Effector memory CD8-positive, alpha-beta T cell (primary cell): ENCODE measurements at places on chromosomes 7 and 10.

DNA sequence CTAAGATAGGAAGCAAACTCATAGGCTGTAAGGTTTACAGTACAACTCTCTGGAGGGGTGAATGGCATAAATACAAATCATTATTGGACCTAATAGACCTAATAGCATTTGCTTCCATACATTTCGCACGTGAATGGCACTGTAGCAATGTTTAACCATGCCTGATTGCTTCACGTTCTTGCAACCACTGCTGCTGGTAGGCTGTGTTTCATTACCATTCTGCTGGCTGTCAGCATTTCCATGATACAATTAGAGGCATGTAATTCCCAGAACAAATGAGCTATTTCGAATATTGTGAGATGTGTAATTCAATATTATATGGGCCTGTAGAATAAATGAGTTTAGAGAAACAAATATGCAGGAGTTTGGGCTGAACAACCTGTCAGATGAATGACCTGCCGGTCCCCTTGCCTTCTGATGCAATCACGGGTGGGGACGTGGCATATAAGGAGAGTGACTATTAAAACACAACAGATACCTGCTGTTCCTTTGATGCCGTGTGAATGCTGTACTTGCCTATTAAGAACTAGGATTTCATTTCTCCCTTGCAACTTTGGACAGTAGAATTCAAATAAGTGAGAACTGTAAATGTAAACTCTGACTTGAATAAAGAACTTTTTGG is 393.4 kb downstream of the ACTR3B start:
- no peak for DNase-seq

DNA sequence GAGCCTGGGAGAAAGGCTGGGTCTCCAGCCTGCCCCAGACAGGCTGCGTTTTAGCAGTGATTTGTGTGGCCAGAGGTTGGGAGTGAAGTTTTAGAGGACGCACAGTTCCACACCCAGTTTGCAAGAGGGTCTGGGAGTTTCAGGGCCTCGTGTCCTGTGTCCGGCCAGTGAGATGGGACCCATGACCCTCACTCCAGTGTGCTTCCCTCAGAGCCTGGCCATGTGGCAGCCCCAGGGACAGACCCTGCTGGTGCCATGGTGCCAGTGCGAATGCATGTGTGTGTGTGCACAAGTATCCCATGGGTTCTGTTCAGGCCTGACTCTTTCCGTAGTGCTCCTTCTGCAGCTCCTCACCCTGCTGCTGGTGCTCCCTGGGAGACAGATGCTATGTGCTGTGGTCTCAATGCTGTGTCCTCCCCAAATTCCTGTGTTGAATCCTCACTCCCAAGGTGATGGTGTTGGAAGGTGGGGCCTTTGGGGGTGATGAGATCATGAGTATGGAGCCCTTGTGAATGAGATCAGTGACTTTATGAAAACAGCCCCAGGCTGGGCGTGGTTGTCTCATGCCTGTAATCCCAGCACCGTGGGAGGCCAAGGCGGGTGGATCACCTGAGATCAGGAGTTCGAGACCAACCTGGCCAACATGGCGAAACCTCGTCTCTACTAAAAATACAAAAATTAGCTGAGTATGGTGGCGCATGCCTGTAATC is 16.5 kb downstream of the ECHDC3 start:
- DNase-seq: no peak

DNA sequence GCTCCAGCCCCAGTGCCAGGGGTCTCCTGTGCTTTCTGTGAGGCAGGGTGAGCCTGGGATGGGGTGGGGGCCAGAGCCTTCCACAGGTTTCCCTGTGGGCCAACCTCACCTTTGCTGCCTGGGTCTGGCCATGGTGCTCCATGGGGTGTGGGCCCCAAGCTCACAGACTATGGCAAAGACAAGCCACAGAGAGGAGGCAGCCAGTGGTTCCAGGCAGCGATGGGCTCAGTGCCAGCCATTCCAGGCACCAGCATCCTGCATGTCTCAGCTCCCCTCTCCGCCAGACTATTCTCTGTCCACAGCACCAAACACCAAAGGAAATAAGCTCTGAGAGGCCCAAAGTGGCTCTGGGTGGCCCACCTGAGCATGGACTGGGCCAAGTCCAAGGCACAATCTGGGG is 133.5 kb downstream of the PTPN20 start:
- no peak for DNase-seq

DNA sequence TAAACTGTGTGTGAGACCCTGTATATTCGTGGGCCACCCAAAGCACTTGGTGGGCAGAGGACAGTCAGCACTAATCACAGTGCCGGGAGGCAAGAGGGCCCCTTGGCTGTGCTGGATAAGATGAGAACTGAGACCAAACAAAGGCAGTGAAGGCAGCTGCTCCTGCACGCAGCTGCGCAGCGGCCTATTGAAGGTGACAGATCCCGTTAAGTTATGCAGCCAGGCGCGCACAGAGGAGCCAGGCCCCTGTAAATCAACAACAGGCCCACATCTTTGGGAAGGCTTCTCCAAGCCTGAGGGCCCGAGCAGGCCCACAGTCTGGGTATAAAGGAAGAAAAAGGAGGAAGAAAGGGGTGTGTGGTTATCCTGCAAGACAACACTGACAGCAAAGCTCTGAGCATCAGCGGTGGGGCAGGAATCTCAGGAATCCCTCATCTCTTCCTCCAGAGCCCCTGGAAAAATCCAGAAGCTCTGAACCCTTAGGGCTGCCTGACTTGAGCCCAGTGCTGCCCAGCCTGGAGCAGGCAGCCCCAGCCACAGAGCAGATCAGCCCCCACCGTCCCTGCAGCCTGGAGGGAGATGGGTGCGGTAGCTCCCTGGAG is 154.2 kb downstream of the ARHGAP12 start:
- DNase-seq: no peak

DNA sequence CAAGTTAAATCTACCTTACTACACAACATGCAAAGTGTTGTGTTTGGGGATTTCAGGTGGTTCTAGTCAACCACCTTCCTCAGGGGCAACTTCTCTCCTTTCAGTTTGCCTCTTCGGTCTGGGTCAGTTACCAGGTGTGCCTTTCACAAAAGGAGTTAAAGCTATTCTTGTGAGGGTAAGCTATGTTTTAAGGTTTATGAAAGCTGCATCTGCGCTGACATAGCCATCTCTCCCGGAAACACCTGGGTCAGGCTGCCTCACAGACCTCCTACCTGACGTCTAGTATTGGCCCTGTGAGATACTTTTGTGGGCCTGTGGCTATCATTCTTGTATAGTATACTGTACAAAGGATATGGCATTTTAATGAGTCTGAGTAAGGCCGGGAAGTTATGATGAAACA is 67.7 kb upstream of the ITGA8 start:
- DNase-seq: no peak

DNA sequence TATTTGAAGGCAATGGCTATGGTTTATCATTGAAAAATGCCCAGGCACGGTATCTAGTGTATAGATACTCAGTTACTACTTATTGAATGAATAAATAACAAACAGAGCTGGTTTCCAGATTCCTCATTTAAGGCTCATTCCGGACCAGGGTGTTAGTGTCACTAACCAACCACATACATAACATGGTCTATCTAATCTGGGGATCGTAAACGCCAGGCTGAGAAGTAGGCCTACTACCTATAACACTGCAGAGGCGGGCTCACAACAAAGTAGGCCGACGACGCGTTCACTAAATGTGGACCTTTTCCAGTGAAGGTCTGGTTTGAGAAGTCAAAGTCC is 423 bp downstream of the LSM5 start:
- no peak for DNase-seq

GRCh38 chr10:60096761-60097513 is 190.6 kb upstream of the CCDC6 start:
- DNase-seq: no peak

DNA sequence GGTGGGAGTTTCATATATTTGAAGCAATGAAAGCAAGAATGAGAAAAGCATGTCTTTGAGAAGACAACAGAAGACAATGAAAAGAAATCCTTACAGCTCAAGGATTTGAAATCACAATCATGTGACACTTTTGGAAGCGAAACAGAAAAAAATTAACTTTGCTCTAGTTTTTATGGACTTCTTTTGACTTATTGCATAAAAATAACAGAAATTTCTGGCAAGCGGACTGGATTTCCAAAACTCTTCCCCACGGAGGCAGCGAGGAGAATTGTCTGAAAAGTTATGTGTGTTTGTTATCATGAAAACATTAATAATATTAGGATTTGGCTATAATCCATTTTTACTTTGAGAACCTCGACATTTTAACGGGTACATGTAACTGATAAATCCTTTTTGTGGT is 223.3 kb downstream of the LRMDA start:
- no peak for DNase-seq

DNA sequence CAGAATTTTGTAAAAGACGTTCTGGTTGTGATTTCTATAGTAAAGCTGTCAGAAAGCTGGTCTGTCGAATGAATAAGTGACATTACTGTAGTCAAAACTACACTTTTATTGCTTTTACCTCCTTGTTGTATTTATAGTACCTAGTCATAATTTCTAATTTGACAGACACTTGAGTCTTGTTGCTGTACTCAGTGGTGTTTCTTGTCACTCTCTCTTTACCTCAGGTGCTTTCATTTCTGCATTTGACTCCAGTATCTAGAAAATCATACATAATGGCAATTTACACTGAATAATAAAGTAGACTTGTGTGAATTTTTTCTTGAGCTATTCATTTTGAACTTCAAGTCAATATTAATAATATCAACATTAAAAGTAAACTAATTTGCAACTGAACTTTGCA is 257.6 kb upstream of the TEX47 start:
- no peak for DNase-seq

DNA sequence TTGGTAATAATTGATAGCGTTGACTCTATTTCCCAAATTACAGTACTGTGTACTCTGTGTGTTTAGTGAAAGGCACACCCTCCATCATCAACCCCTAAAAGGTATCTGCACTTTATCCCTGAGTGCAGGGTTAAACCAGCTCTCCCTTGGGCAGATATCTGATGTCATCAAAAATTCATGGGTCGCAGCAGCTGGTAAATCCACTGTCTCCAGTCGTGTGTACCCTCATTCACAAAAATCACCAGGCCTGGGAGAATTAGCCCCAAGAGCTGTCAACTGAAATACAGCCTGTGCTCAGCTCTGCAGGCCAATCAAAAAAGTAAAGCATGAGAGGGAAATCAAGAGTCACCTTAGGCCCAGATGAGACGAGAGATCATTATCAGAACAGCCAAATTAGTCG is 103.7 kb downstream of the HIP1 start:
- DNase-seq: no peak
